ENCODE measurements at places on chromosomes 12 and 14. TPM values are rescaled to one million over a fixed set of nuclear protein-coding genes. Genes with fewer than 3 reads are reported as not detected.

DNA sequence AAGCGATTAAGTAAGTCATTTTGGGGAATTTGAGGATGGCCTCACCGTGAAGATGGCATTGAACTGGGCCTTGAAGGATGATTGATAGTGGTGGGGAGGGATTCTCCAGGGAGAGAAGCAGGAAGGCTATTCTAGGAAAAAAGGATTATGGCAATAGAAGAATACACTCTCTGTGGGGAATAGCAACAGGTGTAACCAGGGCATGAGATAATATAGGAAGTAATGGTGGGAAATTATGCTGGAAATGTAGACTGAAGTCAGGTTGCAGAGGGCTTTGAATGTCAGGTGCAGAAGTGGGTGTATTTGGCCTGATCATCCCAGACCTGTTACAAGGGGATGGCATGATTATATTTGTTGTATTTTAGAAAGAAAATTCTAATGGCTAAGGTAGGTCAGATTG is 4.6 kb upstream of the ANO4 start:
- DNase-seq, result no peak

DNA sequence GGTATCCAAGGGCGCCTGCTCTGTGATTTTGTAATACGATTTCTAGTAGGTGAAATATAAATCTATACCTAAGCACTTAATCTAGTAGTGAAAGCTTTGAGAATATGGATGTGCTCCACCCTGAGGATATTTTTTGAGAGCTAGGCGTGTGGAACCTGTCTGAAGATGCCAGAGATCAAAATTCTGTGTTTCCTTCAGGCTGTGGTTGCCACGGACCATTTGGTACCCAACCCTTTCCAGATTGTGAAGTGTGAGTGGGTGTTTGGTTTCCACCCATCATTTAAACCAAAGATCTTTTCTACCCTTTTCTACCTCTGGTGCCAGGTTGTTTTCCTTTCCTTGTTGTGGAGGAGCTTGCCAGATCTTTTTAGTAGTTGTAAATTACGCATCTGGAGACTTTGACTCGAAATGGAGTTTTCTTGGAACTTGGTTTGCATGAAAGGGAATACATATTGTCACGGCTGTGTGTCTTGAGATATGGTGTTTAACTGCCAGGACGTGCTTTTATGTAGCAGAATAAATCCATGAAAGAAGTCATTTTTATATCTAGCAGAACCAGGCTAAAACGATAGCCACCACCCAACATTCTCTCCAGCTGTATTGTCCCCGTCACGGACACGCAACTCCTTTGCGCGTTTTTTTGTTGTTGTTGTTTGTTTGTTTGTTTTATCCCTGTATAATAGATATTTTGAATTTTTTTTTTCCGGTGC is 2.2 kb downstream of the LRFN5 start:
- no peak for DNase-seq

- DNase-seq, result no peak
These were observed 165.4 kb downstream of the GCH1 start for GRCh38 chr14:54737132-54737711.

- no peak for DNase-seq
These were observed 244.4 kb downstream of the ATXN7L3B start for GRCh38 chr12:74781991-74782485.

RHEBL1 gene
- 4.1 TPM for total RNA-seq
